ENCODE measurements at places on chromosomes 7 and 10.

DNA sequence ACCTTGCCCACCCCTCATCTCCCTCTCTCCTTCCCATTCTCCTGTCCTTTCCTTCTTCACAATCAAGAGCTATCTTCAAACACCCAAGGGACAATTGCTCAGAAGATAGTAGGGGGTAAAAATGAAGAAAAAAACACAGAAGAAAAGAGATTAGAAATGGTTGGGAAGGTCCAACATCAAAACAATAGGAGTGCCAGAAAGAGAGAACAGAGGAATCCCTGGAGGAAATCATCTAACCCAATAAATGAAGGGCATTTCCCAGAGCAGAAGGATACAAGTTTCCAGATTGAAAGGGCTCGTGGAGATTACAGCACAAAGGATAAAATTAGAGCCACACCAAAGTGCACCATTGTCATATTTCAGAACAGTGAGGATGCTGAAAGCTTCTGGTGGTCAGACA is 145.6 kb downstream of the OAT start:
- no peak for DNase-seq

- peak; percentile 87 for DNase-seq
Observed at GRCh38 chr10:60914690-60915141, 29.3 kb downstream of the RHOBTB1 start.

- no peak for DNase-seq
Observed at GRCh38 chr10:72008096-72008981, 44.1 kb downstream of the CHST3 start.

GRCh38 chr10:60990663-60991062 is 46.7 kb upstream of the RHOBTB1 start:
- no peak for DNase-seq

DNA sequence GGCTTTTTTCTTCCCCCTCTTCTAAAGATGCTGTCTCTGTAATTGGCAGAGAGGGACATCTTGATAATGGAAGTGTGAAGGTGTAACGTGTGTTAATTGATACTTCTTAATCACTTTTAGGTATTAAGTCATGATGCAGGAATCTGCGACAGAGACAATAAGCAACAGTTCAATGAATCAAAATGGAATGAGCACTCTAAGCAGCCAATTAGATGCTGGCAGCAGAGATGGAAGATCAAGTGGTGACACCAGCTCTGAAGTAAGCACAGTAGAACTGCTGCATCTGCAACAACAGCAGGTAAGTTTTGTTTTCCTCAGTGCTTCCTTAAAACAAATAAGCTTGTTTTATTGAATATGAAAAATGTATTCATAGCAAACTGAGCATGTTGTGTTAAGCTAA is 11.8 kb downstream of the FOXP2 start:
- no peak for DNase-seq

DNA sequence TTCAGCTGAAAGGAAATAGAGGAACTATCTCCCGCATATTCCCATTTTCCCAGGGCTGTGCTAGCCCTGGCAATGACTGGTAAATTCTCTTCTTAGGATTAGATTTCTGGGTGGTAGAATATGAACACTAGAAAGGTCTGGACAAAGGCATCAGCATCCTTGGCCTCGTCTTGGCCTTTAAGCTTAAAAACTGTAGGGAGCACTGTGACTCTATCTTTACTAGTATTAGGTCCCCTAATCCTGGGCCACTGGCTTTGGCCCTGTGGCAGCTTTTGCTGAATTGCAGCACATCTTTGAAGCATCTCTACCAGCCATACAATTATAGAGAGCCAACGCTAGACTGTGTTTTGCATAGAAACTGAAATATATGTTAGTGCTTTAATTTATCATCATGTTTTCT is 41.5 kb upstream of the EBLN1 start:
- peak; percentile 22 for DNase-seq

GRCh38 chr7:15507708-15508107 is 54.1 kb downstream of the AGMO start:
- DNase-seq, result no peak

- peak; percentile 27 for DNase-seq
Observed at GRCh38 chr7:27187475-27188385, 2.7 kb upstream of the HOXA11 start.

DNA sequence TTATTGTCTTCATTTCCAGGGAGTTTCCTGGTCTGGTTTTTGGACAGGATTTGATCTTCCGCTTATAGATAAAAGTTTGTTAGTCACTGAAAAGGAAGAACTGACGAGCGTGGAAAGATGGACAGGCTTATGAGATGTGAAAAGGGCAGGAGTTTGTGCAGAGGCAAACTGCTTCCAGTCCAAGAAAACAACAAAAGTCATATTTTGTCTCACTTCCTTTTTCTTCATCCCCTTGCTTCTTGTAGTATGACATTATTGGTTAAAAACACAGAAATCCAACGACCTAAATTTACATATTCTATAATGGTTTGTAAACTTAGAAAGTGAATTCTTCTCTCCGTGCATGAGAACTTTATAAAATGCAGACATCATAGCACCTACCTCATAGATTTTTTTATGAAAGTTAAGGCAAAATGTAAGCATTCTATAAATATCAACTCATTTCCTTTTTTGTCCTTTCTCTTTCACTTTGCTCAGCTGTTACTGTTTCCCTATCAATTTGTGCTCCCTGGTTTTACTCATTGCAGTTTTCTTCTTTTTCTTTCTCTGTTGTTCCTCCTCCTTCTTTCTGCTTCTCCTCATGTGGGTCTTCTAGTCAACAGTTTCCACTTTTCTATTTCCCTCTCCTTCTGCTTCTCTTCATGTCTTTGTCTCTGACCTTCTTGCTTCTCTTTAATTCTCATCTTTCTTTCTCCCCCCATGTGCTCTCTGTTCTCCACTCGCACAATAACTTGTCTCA is 370.2 kb downstream of the ARL4A start:
- peak; percentile 16 for DNase-seq

- DNase-seq, result no peak
Observed at GRCh38 chr10:52226197-52226847, 87.8 kb upstream of the DKK1 start.

DNA sequence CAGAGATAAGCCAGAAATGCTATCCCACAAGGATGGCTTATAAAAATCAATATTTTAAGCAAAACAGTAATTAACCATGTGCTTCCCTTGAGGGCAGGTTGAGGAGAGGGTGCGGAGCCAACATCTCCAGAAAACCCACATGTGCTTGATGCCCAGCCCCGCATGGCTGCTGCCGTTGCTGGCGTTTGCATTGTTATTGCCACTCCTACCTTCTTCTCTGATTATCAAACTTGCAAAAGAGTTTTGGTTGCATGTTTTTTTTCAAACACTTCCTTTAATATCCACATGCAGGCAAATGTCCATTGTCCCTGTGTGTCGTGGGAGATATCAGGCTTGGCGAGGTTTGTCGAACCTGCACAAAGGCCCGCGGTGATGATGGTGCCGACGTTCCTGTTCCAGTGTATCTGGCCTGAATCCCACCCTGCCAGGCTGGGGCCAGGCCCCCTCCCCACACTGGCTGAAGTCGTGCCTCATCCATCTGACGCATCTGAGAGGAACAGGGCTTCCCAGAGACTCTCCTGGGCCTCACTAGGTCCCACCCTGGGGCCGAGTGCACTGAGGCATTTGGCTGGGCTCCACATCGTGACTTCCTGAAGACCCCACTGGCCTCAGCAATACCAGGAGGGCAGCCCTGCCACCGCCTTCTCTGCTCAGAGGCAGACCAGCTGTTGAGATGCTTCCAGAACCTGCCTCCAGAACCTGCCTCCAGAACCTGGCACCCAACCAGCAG is 40.9 kb downstream of the TCERG1L start:
- no peak for DNase-seq

DNA sequence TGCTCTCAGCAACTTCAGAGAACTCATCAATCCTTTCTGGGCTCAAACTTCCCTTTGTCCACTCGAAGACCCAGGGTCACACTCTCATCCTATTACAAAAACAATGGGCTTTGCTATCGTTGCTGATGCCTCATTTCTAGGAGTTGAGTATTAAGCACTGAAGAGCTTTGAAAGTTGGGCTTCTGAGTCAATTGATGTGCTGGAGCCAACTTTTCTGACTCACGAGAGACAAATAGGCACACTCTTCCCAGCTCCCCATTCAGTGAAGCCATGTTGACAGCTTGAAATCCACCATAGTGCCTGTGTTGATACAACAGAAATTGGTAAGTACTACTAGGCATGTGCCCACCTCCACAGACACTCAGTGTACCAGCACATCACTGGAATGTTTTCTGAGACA is 97.5 kb upstream of the PRSS58 start:
- DNase-seq, result no peak

DNA sequence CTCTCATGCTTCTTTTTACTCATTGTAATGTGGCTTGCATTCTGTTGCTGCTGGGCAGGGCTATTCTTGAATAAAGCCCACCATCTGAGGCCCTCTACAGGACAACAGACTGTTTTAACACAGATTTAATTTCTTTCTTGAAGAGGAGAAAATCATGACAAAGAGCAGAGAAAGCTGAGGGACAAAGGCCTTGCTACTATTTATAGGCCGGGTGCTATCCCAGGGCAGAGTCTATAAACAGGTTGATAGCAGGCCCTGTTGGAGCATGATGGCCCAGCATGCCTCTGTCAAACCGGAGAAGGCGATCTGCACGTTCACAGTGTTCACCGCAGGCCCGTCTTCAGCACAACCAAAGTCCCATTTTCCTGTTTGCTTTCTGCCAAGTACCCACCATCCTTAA is 3.0 kb downstream of the VIPR2 start:
- peak; percentile 59 for DNase-seq

GRCh38 chr7:69670701-69671100 is 72.4 kb downstream of the AUTS2 start:
- peak; percentile 36 for DNase-seq

- peak; percentile 14 for DNase-seq
Observed at GRCh38 chr7:8389593-8390261, 43.7 kb upstream of the NXPH1 start.

GRCh38 chr10:6353526-6353925 is 150.8 kb downstream of the PFKFB3 start:
- DNase-seq, result no peak

GRCh38 chr10:89235073-89235798 is 16.3 kb downstream of the LIPA start:
- peak; percentile 81 for DNase-seq

DNA sequence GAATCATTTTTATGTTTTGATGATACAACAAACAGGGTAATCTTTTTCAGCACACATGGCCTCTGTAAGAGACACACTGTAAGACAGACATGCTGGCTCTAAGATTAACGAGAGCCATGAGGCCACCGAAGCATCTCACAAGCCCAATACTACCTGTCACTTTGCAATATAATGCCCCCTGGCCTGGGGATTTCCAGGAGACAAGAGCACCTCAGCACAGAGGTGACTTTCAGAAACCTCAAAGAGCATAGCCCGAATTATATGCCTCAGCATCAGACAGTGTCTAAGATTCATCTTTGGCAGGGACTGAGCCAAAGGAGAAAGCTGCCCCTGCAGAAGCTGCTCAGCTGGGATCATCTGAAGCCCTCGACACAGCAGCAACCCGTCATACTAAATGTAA is 44.2 kb upstream of the TMEM213 start:
- DNase-seq, result no peak

GRCh38 chr7:41134300-41135255 is 568.3 kb downstream of the INHBA start:
- DNase-seq, result no peak

DNA sequence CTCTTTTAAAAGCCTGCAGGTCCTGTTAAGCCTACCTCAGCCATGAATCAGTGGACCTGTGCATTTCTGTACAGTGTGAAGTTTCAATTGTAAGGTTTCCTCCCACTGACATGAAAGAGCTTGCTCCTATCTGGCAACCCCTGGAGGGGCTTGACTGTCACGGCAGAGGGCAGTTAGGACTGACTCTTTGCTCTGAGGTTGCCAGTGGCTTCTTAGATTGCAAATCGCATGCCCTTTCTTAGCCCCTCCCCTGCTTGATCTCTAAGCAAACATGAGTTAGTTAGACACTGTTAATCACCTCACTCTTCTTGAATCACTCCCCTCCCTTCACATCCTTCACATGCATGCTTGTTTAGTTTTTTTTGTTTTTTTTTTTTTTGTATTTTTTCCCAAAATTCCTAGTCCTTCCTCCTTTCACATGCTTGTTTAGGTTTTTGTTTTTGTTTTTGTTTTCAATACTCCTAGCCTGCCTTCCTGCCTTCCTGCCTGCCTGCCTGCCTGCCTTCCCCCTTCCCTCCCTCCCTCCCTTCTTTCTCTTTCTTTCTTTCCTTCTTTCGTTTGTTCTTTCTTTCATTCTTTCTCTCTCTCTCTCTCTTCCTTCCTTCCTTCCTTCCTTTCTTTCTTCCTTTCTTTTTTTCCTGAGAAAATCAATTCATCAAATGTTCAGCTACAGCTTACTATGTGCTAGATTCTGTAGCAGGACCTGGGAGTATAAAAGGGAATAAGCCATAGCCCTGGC is 6.0 kb upstream of the HIPK2 start:
- no peak for DNase-seq

GRCh38 chr7:151174246-151175046 is 7.0 kb upstream of the GBX1 start:
- DNase-seq, result peak; percentile 39

DNA sequence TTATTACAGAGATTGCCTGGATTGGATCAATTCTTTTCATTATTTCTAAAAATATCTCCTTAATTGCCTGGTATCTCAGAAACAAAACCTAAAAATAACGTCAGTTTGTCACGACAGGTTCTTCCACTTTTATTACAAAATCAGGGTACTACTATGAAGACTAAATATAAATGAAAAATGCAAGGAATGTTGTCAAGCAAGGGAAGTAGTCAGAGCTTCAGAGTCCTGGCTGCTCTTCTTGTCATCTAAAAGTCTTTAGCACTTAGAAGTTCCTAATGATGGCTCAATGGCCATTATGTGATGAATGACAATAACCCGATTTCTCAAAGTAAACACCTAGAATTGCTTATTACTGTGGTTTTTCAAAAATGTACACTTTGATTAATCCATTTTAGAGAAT is 192.2 kb downstream of the SEMA3A start:
- no peak for DNase-seq
